ENCODE measurements at places on chromosomes 11 and 22.

DNA sequence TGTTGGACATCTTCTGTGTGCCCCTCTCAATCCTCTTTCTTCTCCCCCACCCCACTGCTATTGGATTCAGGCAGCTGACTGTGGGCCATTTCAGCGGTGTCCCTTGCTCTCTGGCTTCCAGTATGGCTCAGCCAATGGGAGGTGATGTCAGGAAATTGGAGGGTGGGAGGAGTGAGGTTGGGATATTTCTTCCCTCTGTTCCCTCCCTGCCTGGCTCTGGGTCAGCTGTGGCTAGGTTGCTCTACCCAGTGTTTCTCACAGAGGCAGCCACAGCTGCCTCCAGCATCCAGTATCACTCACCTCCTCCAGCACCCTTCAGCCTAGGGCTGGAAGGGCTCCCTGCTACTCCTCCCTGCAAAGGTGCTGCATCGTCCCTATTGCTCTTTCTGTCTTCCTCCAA is 423.5 kb downstream of the MIAT start:
- DNase-seq = no peak

DNA sequence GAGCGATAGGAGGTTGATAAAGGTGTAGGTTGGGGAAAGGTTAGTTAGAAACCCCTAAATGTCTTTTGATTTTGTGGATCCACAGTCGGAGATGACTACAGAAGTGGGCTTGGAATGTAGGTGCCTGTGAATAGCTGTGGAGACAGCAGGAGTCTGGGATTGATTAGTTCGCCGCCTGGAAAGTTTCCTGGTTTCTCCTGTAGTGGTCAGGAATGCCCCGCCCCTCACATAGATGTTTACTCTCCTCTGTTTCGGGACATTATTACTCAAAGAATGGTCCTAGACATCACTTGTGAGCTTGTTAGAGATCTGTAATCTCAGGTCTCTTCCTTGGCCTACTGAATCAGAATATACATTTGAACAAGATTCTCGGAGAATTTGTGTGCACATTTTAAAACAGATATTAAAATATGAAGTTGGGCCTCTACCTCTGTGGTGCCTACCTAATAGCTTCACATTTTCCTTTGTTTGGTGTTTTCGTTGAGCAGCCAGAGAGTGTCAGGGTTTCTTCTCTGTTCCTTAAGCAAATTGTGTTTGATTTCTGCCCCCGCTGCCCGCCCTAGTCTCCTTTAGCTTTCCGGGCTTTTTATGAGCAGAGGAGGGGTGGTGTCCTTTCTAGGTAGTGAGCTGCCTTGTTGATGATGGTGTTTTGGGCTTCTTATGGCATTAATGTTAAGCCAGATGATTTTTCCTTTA is 89.4 kb downstream of the PPP6R3 start:
- DNase-seq = no peak

DNA sequence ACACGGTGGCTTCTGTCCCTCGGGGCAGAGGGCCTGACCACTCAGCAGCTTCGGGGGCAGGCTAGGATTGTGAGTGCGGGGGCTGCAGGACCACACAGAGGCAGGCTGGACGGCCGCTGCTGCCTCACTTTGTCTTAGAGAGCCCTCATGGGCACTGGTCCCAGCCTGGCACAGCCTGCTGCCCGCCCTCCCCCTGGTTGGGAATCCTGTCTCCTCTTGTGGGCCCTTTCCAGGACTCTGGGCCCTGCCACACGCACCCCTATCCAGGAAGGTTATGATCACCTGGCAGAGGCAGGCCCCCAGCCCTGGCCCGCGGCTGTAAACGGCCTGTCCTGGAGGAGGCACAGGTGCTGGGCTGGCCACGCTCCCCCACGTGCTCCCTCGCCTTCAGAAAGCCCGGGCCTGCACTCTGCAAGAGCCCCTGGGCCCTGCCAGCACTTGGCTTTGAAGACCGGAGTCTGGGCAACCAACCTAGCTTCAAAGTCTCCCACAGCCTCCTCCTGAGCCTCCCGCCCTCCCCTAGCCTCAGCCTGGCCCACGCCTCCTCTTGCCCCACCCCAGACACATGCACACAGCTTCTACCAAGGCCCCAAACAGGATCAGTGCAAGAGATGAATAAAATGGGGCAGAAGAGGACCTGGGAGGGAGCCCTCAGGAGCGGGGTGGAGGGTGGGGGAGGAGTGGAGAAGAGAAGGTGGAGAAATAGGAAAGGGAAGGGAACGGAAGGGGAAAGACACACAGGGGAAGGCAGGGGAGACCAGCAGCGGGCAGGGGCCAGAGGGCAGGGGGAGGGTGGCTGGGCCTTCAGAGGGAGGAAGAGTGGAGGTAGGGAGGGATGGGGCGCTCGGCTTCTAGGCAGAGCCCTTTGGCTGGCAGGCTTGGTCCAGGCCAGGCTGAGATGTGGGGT is 31.0 kb downstream of the SYT7 start:
- no peak for DNase-seq

DNA sequence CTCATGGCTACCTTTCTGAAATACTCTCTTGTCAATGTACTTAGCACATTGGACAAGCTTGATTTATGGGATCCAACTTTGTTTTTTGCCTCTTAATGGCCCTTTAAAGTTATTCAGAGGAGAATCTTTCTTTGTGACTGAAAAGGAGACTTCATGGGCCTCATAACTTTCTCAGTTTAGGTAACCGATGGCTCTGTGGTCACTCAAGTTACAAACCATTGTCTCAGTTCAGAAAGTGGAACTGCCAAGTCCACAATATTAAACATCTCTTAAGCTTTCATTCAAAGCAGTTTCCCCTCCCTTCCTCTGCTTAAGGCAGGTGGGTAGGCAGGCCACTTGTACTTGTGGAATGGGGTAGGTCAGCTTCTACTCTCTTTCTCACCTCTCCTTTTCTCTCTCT is 12.3 kb upstream of the ARL14EP start:
- DNase-seq = no peak

DNA sequence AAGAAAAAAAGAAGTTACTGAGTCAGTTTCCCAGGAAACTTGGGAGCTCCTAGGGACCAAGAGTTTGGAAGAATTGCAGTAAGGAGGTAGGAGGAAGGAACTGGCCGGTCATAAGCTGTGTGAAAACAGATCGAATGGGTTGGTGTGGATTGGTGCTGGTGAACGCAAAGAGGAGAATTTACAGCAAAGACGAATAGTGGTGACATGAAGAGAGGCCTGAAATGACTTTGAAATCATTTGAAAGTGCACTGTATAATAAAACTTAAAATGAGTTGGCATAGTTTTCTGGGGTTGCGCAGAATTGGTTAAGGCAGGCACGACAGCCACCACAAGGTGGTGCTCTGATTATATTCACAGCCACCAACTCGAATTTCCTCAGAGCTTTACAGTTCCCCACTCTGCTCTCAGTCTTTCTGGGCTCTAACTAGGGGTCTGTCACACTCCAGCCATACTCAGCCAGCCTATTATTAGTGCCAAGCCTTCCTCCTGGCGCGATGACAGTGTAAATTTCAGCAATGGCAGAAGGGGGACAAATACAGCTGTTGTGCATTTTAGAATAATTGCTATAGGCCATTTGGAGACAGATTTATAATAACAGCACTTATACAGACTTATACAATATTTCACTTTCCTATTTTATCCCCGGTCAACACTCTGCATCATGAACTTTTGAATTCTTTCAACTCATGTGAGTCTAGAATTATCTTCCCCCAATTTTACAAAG is 8.3 kb upstream of the HTR3B start:
- DNase-seq = no peak

- no peak for DNase-seq
These were observed 40.6 kb upstream of the CREB3L1 start for GRCh38 chr11:46236918-46237247.

- no peak for DNase-seq
These were observed 74.9 kb upstream of the RAG2 start for GRCh38 chr11:36672815-36673450.

DNA sequence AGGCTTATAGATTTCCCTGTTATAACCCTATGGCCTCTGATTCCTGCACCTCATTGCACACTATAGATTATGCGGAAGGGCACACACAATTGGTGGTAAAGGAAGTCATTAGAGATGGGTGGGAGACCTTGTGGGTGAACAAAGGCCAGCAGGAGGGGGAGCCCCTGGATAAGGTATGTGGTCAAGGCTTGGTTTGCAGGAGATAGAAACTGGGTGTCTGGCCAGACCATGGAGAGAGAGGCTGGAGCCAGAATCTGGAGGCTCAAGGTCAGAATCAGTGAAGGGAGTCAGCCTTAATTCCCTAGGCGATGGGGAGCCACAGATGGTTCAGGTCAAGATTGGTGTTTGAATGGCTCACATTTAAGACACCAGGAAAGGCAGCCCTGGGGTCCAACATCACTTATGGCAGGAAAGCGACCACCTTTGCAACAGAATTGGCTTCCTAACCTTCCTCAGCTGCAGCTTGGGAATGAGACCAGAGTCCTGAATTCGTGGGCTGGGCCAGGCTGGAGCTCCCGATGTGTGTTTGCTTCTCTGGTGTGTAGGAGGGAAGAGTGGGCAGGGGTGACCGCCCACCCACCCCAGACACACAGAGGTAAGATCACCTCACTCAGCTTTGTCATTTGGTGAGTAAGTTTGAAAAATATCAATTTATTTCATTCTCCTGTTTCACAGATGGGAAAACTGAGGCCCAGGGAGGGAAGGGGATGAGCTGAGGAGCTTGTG is 22.7 kb upstream of the SCUBE1 start:
- DNase-seq = no peak

All from breast epithelium (tissue), 4 donors.